ENCODE measurements at places on chromosomes 2 and 18. TPM values are rescaled to one million over a fixed set of nuclear protein-coding genes. Genes with fewer than 3 reads are reported as not detected.

Gene GIGYF2
- polyA plus RNA-seq: 38.1 TPM

Gene ERMN
- not detected for polyA plus RNA-seq

Gene STON1
- polyA plus RNA-seq: 10.4 TPM

Gene PIEZO2
- 52.7 TPM for polyA plus RNA-seq

Gene NFU1
- polyA plus RNA-seq: 52.0 TPM
